Stimulated activated CD4-positive, alpha-beta T cell treated with anti-CD3 and anti-CD28 coated beads, Interleukin-1b, Interleukin-23, amount 100 ng/mL, for 4 hours (primary cell): ENCODE measurements at places on chromosomes 16 and 17.
A peak's percentile ranks its signal among the peaks of the same experiment; 100 is the strongest.

DNA sequence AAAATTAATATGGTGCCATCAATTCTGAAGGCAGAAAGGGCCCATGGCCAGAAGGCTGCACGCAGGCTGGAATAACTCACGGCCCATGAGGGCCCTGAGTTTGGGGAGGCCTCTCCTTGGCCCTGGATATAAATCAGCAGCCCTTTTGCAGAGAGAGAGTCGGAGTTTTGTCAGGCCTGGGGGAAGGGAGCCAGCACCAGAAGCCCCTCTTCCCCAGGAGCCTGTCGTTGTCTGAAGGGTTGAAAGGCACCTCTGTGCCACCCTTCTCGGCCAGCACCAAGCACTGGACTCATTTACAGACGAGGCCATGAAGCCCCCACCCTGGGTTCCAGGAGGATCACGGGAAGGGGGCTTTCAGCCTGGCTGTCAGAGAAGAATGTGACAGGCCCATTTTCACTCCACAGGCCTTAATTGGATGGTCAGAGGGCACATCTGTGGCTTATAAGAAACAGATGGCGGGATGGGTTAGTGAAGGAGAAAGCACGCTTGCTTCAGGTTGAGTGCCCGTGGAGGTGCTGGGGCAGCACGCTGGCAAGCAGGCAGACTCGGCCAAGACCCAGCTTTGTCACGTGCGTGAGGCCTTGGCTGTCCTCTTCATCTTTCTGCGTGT is 140.6 kb downstream of the CLEC16A start:
- DNase-seq, result no peak

GRCh38 chr16:30934827-30935557 is 11.6 kb downstream of the FBXL19 start:
- no peak for DNase-seq

DNA sequence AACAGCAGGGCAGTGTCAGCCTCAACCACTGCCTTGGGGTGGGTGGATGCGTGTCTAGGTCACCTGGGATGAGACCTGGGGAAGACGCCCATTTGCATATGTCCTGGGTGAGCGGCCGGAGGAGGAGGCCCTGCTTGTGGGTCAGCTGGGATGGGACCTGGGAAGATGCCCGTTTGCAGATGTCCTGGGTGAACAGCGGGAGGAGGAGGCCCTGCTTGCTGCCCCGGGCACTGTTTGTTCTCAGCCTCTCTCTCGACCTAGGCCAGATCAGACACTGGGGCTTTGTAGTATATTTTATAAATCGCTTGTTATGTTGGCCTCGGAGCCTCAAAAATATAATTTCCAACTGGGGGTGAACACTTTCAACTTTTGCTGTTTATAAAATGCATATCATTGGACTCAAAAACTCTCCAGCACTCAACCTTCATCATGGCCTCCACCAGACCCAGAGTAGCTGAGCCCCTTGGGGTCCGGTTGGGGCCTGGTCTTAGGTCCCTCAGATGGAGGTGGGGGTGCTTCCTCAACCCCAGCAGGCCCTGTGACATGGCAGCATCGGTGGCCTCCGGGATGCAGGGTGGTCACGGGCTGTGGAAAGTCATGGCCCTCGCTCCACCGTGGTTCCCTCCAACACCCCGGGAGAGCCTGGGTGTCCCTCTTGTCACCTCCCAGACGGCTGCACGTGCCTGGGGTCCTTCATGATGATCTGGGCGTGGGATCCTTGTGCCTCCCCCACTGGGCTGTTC is 17.3 kb downstream of the DBNDD1 start:
- DNase-seq, result no peak

DNA sequence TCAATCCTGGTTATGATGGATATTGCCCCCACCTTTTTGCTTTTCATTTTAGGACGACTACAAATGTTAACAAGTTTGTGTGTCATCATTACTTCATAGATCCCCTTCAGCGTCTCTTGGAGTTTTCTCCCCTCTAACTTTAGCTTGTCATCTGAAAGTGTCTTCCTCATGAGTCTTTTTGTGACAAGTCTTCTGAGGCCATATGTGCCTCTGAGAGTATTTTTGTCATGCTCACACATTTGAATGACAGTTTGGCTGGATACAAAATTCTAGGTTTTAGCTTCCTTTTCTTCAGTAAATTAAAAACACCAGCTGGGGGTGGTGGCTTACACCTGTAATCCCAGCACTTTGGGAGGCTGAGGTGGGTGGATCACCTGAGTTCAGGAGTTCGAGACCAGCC is 203.8 kb upstream of the CHMP6 start:
- DNase-seq, result no peak

GRCh38 chr16:81678326-81679095 is 100.6 kb upstream of the PLCG2 start:
- no peak for DNase-seq

DNA sequence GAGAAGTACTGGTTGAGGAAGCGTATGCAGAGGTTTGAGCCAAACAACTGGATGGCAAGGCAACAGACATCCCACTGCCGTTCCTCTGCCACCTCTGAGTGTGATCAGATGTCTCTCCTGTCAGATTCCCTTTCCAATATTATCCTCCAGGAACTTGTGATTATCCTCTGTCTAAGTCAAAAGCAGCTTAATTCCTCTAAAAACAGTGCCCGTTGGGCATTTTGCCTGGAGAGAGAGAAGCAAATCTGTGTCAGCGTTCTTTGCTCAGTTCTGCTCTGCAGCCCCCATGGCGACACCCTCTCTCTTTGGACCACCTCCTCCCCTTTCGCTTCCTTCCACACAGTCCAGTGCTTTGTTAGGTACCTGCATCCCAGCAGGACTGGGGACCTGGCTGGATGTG is 56.1 kb upstream of the TBX2 start:
- DNase-seq, result no peak

DNA sequence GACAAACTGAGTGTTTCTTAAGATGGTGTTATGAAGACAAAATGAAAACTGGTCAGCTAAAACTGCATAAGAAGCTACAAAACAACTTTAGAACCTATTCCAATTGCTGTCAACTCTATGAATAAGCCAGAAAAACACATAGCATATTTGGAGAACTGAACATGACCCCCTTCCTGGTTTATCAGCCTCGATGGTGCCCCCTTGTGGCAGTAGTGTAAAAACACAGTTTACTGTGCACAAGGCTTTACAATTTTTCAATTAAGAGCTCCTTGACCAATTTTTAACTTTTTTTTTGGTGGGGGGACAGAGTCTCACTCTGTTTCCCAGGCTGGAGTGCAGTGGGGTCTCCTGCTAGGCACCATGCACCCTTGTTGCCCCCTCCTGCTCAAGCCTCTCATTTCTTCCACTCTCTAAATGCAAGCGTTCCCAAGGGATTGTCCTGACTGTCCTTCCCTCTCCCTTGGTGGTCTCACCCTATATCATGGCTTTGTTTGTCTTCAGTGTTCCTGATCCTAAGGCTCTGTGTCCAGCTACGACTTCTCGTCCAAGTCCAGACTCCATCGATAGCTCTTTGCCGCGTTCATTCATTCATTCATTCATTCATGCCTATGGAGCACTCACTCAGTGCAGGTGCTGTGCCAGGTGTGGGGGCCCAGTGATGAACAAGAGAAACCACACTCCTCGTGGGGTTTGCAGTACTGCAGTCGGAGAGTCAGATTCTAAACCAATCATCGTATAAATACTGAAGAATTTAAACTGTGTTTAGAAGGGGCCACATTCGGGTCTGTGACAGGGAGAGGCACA is 7.5 kb downstream of the EIF1 start:
- peak; percentile 54 for DNase-seq

DNA sequence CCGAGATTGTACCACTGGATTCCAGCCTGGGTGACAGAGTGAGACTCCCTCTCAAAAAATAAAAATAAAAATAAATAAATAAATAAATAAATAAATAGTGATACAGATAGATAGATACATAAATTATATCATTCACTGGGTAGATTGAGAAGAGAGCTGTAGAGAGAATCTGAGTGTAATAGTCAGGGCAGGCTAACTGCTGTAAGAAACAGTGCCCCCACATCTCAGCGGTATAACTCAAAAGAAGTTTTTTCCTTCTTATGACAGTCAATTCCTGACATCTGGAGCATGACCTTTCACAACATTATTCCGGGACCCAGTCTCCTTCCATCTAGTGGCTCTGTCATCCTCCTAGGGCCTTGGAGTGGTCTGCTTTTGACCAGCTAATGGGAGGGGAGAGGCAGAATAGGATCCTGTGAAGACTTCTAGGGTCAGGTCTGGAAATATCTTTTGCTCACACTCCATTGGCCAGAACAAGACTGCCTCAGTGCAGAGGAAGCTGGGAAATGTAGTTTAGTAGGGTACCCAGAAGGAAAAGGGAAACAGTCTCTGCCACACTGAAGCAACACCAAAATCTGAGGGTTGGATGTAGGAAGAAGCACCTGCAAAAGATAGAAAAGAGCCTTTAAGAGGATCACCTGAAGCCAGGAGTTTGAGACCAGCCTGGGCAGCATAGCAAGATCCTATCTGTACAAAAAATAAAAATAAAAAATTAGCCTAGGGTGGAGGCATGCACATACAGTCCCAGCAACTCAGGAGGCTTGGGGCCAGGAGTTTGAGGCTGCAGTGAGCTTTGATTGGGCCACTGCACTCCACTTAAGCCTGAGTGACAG is 3.0 kb upstream of the QPRT start:
- DNase-seq, result no peak

GRCh38 chr17:8949061-8949661 is 16.3 kb downstream of the PIK3R5 start:
- DNase-seq, result no peak

DNA sequence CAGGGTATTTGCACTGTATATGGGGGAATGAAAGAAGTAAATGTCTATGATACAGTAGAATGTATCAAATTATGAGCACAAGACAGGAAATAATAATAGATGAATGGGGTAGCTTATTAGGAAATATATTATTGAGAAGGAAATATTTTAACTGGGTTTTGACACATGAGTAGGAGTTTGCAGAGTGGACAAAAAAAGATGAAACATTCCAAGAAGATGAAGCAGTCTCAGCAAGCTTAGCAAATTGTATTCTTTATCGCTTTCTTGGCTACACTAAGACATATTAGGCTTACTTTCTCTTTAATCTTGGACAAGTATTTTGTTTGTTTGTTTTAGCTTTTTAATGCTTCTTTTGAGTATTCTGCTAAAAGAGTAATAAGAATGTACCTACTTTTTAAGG is 1.3 kb upstream of the KRTAP4-9 start:
- DNase-seq, result no peak

DNA sequence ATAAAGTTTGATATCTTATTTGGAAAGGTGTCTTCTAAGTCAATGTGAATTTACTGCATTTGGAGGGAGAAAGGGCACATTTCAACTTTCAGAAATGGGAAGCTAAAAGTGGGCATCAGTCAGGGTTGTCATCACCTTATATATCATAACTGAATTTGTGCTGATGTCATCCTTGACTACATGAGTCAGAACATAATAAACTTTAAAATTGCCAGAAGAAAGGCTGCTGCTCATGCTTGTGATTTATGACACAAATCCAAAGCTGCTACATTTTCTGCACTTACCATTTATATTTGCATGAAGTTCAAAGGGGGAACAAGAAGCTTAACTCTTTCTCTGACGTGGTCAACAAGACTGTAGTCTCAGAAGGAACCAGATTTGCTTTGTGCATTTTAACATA is 196.6 kb downstream of the UTP18 start:
- no peak for DNase-seq

GRCh38 chr17:66420961-66421371 is 118.6 kb downstream of the PRKCA start:
- DNase-seq, result no peak

DNA sequence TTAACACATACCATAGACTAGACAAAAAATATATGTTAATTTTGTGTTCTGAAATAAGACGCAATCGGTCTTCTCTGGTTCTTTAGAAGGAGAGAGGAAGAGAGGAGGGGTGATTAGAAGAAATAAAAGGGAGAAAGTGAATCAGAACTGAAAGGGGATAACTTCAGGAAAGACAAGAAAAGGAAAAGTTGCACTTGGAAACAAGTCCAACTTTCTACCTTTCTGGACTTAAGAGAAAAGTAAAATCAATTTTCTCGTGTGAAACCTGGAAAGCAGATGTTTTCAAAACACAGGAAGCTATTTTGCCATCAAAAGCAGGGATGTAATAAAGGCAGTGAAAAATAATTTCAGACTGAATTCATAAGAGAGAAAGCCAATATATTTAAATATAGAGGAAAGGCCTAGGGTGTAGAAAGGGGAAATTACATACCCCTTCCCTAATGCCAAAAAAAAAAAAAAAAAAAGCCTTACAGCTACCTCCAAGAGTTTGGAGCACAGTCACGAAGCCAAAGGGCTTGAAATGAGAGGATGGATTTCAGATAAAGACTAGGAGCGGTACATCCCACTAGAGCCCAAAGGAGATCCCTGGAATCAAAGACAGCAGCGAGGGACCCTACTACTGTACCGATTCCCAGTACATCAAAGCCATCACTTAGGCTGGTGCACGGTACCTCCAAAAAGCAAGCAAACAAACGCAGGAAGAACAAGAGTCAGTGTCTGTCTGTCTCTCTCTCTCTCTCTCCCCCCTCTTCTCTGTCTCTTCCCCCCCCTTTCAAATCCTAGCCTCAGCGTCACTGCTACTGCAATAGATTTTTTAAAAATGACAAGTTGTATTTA is 12.1 kb upstream of the ZFHX3 start:
- no peak for DNase-seq

GRCh38 chr17:2198927-2199326 is 104.7 kb downstream of the SMG6 start:
- no peak for DNase-seq

DNA sequence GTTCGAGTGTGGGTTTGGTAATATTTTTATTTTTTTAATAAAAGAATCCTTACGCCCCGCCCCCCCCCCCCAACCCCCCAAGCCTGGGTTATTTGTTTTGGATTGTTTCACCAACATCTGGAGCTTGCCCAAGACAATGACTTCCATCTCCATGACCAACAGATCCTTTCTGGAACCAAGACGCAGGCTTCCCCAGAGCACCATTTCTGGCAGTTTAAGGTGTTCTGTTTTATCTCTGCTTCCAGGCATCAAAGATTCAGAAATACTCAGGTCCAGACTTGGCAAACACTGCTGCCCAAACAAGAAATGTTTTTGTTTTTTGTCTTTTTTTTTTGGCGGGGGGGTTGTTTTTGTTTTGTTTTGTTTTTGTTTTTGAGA is 56.1 kb downstream of the PLXDC1 start:
- no peak for DNase-seq

DNA sequence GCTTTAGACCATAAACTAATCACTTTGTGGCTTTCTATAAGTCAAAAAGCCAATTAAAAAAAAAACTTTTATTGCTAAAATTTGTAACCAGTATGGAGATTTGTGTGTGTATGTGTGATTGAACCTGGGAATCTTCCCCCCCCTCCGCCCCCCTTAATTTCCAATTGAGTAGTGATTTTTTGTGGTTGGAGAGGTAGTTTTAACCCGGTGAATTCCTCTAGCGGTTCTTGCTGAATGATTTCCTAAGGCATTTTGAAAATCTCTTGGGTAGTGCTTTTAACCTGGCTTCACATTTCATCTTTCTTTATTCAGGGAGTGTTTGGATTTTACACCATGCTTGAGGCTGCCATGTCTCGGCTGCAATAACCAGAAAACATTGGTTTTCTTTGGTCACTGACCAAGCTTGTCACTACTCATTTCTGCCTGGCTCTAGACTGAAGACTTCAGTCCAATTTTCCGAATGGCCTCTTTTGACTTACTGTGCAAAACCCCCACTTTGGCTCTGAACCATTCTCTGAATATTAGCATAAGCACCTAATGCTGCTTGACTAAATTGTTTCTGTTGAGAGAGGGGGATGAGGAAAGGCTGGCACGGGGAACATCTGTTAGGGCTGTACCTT is 35.6 kb downstream of the PRKCA start:
- no peak for DNase-seq
